Activated T-helper 9 cell treated with anti-CD3 and anti-CD28 coated beads, Interleukin-2, amount 50 U/mL, for 16 hours (primary cell): ENCODE measurements at places on chromosomes 16 and 17.

DNA sequence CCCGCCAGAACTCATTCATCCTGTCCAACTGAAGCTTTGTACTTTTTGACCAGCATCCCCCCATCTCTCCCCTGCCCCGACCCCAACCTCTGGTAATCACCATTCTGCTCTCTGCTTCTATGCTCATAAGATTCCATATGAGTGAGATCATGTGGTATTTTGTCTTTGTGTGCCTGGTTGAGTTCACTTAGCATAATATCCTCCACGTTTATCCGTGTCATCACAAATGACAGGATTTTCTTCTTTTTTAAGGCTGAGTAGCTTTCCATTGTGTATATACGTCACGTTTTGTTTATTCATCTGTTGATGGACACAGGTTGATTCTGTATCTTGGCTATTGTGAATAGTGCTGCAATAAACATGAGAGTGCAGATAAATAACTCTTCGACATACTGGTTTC is 278.9 kb downstream of the SNX29 start:
- no peak for DNase-seq

DNA sequence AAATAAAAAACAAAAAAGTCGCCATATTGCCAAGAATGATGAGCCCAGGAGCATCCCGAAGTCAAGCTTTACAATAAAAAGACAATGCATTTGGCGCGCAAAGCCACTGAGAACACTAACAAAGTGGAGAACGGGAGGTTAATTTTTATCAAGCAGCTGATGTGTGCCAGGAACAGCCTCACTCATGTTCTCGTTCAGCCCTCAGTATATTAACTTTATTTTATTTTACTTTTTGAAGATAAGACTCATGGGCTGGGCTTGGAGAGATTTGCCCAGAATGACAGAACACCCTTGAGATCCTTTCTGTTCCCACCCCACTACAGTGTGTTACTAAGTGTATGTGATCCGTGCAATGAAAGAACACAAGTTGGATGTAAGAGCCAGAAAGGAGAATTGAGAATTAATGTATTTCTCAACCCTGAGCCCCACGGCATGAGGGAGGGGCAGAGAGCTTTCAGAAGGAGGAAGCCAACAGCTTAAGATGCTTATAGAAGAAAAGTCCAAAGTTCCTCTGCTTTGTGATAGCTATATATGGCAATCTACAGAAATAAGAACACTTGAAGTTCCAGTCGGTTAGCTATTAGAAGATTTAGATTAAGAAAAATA is 48.4 kb downstream of the COTL1 start:
- DNase-seq, result no peak

- no peak for DNase-seq
Measured at GRCh38 chr16:4639899-4640509, 15.4 kb downstream of the MGRN1 start.

- no peak for DNase-seq
Measured at GRCh38 chr17:76582660-76583059, 3.0 kb downstream of the ST6GALNAC2 start.

GRCh38 chr16:77705351-77705750 is 17.0 kb upstream of the NUDT7 start:
- no peak for DNase-seq

GRCh38 chr16:68985855-68986254 is 119.6 kb upstream of the HAS3 start:
- no peak for DNase-seq

GRCh38 chr16:86343027-86343795 is 167.1 kb upstream of the FOXF1 start:
- no peak for DNase-seq

GRCh38 chr17:17043461-17044271 is 1.4 kb downstream of the MPRIP start:
- no peak for DNase-seq

GRCh38 chr17:73595479-73595878 is 48.8 kb downstream of the SDK2 start:
- DNase-seq, result no peak

DNA sequence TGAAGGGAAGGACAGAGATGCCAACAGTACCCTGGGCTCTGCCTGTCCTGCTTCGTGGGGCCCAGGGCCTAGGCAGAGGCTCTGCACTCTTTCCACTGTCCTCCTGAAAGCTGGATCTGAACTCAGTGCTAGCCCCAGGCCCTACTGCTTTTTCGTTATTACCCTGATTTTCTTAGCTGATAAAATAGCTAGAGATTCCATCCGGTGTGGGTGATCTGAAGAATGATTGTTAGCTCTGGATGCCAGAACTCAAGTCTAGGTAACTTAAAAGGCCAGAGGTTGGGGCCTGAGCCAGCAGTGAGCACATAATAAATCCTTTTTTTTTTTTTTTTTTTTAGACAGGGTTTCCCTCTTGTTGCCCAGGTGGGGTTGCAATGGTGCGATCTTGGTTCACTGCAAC is 1.8 kb upstream of the MYBBP1A start:
- no peak for DNase-seq

DNA sequence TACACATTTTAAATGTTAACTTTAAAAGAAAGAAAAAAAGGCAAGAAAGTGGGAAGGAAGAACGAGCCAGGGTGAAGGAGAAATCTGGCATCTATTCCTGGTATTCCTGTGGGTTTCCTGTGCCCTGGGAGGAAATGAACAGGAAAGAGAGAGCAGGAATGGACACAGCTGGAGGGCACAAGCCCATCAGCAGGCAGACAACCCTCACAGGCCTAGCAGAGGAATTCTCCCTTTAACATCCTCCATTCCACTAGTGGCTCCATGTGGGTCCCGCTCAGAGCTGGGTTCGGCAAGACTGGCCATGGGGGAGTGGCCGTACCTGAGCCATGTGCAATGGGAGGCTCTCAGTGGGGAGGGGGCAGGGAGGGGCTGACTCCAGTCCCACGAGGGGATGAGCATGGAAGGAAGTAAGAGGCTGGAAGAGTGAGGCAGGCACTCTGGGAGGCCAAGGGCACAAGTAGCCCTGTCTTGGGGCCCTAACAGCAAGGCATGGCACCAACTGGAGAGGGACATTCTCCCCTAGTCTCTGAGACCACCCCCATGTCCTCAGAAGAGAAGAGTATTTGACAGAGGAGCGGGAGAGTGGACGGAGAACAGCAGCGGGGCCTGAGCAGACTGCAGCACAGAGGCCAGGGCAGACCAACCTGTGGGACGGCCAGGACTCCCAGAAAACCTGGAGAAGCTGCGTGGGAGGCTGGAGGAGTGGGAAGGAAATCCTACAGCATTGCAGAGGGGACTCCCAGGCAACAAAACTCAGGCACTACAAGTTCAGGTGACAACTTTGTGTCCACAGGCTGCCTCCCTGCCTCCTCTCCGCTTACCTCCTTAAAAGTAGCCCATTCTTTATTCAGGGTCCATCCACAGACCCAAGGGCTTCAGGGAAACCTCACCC is 30.2 kb downstream of the TK2 start:
- no peak for DNase-seq

DNA sequence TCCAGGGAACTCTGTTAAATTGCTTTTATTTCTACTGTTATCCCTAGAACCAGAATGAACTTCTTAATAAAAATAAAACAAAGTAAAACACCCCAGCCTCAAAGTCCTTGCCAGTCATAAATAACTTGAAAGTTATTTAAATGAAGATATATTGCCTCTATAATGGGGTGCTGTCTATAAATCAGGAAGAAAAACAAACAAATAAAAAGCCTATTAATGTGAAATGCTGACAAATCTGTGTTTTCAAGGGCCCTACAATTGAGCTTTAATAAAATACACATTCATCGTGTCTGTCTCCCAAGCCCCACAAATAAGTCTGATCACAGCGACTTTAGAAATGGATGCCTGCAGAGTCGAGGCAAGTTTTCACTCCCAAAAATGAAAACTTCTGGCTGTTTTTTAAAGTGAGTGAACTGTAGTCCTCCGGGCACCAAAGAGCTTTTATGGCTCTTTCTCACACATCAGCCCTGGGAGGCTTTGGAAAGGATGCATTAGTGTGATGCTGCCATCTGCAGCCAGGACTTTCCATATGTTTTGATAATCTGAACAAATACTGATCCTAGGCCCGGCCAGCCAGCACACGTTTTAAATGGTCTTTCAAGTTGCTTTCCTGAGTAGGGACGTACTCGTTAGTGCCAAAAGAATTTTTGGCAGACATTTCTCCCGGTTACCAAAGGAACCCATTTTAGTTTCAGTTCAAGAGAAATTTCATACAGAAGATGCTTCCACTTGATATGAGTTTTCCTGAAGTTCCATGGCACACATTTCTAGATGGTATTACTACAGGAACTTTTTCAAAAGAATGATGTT is 16.3 kb downstream of the NACA2 start:
- DNase-seq, result no peak

GRCh38 chr16:23434380-23434779 is 18.6 kb downstream of the COG7 start:
- no peak for DNase-seq

DNA sequence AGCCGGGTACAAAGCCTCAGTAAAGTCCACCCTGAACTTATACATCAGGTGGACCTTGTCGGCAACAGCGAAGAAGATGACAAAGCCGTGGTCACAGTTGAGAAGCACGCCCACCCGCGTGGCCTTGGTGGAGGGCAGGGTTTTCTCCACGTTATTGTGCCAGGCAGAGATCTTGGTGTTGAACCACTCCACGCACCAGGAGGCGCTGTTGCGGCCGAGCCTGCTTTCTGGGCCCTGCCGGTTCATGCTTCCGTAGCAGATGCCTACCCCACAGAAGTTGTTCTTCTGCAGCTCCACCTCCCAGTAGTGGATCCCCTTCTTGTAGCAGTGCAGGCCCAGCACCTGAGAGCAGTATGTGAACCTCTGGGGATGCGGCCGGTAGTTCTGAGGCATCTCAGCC is 22.1 kb downstream of the TRIM25 start:
- DNase-seq, result no peak

GRCh38 chr17:45925311-45925710 is 31.0 kb downstream of the MAPT start:
- no peak for DNase-seq

- no peak for DNase-seq
Measured at GRCh38 chr17:63578769-63579111, 22.0 kb upstream of the TACO1 start.

DNA sequence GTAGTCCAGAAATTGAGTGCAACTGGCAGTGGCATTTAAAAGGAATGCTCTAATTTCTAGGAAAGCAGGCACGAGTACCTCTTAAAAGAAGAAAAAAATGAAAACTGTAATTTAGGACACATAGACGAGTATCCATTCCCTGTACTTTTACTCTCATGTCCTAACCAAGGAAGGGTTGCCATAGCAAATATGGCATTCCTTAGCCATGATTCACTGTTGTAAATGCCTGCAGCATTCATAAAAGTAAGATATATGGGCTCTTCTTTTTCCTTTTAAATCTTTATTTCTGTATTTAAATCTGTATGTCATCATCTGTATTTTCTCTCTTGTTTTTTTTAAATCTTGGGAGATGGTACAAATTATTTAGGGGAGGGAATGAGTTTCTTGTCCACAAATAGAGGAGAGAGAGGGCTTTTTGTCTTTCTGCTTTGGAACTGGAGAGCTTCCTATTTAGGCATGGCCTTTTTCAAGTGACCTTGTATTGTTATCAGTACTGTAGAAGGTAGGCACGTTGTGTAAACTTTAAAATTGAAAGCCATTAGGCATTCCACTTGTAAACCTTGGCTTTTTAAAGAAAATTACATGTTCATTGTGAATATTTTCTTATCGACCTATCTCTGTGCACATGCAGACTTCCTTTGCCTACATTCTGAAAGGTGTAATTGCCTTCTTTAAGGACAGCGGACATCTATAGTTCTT is 50.0 kb downstream of the TENT4B start:
- DNase-seq, result no peak

GRCh38 chr17:75267153-75267410 is 3.9 kb downstream of the MIF4GD start:
- no peak for DNase-seq

GRCh38 chr16:74487634-74488495 is 66.6 kb upstream of the CLEC18B start:
- DNase-seq, result no peak

DNA sequence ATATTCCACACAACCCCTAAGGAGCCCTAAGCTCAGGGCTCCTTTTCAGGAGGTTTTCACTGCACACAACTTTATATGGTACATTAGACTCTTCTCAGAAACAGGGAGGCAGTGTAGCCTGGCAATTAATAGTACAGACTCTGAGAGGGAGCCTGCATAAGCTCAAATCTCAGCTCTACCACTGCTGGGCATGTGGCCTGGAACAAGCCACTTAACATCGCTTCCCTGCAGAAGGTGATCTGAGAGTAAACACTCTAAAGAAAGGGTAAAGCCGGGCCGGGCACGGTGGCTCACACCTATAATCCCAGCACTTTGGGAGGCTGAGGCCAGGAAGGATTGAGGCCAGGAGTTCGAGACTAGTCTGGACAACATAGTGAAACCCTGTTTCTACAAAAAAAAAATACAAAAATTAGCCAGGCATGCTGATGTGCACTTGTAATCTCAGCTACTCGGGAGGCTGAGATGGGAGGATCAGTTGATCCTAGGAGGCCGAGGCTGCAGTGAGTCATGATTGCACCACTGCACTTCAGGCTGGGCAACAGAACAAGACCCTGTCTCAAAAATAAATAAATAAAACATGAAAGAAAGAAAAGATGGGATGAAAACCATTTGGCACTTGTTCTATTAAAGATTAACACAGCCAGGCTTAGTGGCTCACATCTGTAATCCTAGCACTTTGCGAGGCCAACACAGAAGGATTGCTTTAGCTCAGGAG is 70.7 kb upstream of the DNAJA2 start:
- DNase-seq, result no peak

DNA sequence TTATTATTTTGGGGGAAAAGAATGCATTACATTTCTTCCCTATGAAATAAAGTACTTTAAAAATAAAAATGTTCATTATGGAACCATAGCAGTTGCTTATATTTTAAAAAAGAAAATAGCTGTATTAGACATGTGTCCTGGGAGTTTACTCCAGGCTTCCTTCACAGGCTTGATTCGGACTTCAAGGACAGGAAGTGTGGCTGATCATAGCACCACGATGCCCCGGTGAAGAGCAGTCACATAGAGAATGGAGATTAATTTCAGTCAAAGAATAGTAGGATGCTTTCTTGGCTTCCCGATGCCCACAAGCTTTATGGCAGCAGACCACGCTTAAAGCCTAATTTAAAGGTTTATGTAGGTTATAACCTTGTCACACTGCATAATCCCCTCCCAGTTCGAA is 125.1 kb downstream of the NPIPB5 start:
- no peak for DNase-seq

- no peak for DNase-seq
Measured at GRCh38 chr16:50644729-50645128, 36.4 kb downstream of the SNX20 start.

GRCh38 chr17:78416791-78417530 is 38.5 kb downstream of the PGS1 start:
- no peak for DNase-seq

DNA sequence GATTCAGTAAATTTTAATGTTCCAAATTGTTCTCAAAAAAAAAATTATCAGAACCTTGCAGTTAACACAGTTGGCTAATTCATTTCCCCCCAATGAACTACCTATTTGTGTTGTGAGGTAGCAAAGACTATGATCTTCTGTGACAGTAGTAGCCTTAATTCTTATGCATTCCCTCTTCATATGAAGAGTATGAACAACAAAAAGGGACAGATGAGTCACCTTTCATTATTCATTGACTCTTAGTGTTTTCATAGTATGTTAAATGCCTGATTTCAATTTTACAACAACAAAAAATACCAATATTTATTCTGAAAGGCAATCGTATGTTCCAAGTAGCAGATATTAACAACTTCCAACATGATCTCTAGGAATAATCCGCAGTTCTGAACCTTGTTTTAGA is 3.6 kb upstream of the SLFN11 start:
- DNase-seq, result no peak
